ENCODE measurements at places on chromosomes 2 and 18.

DNA sequence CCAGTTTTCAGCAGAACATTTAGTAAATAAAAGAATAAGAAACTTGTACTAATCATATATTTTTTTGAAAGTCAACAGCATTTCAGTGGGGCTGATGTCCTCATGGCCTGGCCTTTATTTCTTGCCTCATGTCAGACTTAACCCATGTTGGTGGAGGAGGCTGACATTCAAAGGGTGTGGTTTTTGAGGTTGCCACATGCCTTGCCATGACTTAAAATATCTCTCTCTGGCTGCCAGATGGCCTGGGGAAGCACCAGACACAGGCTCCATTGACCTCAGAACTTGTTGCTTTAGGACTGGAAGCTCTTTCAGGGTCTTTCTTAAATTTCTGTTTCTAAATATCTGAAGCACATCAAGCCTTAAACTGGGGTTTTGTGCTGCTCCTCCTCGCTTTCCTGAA lies 32.5 kb upstream of the CD28 start:
- no peak for DNase-seq

DNA sequence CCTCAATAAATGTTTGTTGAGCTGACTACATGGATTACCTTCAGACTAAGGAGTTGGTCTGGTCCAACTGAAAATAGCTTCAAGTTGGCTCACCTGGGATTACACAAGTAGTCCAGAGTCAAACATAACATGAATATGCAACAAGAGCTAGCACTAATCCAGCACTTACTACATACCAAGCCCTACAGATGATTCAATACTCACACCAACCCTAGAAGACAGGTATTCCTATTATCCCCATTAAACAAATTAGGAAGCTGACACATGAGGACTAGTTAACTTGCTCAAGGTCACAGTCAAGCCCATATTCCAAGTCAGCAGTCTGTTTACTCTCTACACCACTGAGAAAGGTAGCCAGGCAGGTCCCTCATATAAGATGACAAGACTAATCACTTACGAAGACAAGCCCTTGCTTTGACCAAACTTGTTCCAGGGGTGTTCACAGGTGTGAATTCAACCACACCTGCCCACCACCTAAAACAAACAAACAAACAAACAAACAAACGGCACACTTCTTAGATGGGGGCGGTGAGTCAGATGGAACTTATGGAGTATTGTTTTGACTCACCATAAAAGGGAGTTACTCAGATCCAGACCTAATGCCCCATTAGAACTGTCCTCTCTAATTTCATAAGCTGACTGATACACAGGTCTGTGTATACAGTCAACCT lies 29.1 kb downstream of the TMEM131 start:
- no peak for DNase-seq

DNA sequence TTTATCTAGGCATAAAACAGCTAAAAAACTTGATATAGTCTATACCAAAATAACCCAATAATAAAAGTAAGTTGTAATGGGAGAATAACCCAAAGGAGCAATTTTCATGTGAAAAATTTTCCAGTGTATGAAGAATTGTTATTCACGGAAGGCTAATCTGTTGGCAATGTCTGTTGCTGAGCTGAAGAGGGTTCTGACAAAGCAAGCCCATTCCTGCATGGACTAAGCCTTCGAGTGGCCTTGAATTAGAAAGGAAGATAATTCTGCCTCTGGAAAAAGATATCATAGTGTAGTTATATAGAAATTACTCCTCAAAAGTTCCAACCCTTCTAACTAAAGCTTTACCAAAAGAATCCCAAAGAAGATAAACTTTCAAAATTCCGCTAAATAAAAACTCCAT lies 101.5 kb downstream of the MAP2 start:
- no peak for DNase-seq

- DNase-seq: no peak
Observed at GRCh38 chr2:145028101-145028920, 508.4 kb upstream of the ZEB2 start.

DNA sequence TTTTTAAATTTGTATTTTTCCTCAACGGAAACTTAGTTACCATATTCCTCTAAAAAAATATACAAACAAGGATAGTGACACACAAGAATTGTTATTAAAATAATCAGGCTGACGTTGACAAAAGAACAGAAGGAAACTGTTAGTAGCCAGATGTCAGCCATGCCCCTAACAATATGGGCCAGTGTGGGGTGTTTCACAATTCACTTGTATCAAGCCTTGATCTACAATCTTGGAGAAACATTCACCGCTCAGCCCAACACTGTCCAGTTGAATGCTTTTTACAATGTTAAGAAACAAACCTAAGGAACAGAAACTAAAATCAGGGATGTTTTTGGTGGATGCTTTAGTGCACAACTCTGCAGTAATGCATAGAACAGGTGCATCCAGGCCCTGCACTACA lies 44.6 kb downstream of the TMEFF2 start:
- no peak for DNase-seq

DNA sequence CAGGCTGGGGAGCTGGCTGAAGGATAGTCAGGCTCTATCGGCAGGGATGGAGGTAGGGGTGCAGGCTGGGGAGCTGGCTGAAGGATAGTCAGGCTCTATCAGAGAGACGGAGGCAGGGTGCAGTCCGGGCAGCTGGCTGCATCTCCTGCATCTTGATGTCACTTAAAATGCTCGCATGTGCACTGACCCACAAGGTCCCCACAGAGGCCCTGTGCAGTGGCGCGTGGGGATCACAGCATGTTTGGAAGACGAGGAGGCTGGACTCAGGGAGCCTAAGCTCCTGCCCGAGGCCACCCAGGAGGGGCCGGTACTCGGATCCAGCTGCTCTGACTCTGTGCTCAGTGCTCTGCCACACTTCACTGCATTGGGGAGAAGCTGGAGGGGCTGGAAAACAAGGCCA lies 189.0 kb upstream of the HDAC4 start:
- no peak for DNase-seq

All from stimulated activated CD8-positive, alpha-beta memory T cell treated with anti-CD3 and anti-CD28 coated beads, Interleukin-15, amount 100 ng/mL, for 1 hour (primary cell).